GM06990 (cell line): ENCODE measurements at places on chromosomes 16 and 17.

- no peak for DNase-seq
These were observed 22.4 kb downstream of the ALDH3A2 start for GRCh38 chr17:19670908-19671307.

GRCh38 chr16:3963203-3963602, 82.7 kb upstream of the CREBBP start:
- DNase-seq, result no peak

GRCh38 chr16:69171325-69172084, 15.5 kb upstream of the SNTB2 start:
- no peak for DNase-seq

GRCh38 chr16:49856672-49857330, 889 bp upstream of the ZNF423 start:
- DNase-seq, result peak; percentile 36

- DNase-seq, result no peak
These were observed 6.4 kb downstream of the NME3 start for GRCh38 chr16:1764971-1765370.

DNA sequence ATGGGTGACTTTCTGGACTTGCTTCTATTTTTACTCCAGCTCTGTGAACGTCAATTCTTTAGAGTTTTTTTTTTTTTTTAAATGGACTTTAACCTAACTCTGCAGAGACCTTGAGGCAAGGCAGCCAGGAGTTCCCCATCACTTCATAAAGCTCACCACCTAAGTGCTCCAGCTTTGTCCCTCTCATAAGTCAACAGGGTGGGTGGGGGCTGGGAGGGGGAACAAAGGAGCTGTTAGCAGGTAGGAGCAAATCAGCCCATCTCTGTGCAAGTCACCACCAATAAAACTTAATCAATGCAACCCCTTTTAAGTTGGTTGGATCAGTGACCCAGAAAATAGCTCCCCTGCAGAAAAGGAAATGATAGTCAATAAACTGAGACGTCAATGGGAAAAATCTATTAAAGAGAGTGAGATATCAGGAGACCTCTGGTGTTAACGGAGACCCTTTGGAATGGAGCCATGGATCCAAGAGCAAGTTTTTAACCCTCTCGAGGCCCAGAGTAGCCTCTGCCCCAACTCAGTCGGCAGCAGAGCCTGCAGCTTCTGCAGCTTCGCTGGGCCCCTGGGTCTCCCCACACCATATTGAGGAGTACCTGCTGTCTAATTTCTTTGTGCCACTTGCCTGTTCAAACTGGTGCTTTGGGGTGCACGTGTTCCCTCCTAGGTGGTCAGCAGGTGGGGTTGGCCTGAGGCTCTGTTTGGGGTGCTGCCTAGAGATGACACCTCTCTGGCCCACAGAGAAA, 27.6 kb upstream of the ETV4 start:
- DNase-seq, result no peak

DNA sequence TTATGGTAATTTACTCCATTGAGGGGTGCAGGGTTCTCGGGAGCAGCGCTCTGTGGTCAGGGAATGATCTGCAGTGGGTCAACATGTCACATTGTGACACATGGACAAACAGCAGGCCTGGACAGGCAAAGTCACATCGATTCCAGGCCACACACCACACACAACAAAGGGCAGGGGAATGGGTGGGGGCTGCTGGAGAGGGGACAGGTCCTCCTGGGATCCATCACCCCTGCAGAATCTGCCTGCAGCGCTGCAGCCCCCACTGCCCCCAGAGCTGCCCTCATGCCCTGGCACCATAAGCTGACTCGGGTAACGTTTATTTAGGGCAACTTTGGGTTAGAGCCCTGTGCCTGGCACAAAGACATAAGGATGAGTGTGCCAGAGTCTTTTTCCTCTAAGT, 9.1 kb downstream of the PEMT start:
- no peak for DNase-seq

DNA sequence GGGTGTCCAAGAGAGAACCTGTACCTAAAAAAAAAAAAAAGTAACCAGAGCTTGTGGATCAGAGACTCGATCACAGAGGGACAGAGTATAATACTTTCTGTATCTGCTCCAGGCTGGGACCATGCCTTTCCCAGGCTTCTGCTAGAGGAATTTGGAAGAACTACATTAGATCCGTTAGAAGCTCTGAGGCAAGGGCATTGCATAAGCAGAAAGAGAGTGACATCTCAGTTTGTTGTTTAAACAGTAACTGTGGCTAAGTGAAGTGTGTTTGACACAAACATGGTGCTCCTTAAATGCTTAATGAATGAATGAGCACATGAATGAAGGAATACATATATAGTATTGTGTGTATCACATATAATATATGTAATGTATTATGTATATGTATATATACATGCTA, 131.2 kb downstream of the HS3ST3B1 start:
- DNase-seq, result no peak

DNA sequence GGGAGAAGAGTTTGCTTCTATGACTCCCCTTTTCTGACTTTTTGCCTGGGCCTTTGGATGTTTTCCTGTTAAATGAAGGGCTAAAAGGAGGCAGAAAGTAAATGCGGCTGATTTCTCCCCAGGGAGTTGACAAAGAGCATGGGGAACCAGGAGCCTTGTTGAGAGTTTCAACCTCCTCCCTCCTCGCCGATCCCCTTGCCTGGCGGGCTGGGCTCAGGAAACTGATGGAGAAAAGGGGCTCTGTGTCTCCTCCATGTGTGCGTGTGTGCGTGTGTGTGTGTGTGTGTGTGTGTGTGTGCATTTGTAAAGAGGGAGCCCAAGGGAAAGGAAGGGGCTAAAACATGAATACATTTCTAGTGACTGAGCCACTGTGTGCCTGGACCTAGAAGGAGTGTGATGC, 94.5 kb downstream of the ZDHHC7 start:
- no peak for DNase-seq
